ENCODE measurements at places on chromosomes 2 and 18. TPM values are rescaled to one million over a fixed set of nuclear protein-coding genes. Genes with fewer than 3 reads are reported as not detected.

The CCDC178 gene
- not detected for total RNA-seq

The CRACDL gene
- 0.40 TPM for total RNA-seq

GRCh38 chr2:203853271-203853670 is 14.3 kb upstream of the CTLA4 start:
- no peak for DNase-seq

GRCh38 chr2:233691443-233692433 is 952 bp upstream of the UGT1A6 start:
- DNase-seq: peak; percentile 21

DNA sequence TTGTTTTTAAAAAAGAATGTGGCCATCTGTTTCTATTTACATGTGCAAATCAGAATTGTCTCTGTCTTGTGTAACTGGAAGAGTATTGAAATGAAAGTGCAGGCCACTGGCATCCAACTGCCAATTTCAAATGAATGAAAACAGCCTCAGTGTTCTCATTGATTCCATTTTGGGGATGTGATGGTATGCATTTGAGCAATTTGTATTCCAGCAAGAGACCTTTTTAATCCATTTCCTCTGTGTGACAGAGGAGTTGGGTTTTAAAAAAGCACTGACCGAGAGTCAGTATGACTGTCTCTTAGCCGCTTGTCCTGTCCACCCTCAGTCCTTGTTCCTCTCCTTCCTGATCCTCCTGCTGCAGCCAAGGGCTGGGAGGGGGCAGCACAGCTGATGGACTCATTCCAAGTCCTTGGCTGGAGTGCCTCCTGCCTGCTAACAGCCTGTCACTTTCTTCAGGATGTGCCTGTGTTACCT is 50.0 kb downstream of the ASAP2 start:
- DNase-seq: no peak

The GPAT2 gene
- not detected for total RNA-seq

DNA sequence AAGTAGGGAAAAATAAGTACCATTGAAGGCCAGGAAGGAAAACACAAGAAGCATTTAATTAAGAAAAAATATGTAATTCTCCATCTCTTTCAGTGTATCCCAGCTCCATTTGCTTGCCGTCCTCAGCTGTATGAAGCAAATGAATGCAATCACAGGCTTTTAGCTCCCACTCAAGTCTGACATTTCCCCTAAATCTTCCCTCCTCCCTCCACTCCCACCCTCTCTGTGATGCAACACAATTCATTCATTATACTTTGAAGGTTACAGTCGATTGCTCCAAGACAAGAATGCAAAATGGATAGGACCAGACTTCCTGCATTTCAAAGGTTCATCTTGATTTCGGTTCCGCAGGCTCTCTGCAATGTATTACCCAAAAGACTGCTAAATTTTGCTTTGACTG is 172.7 kb upstream of the SERPINE2 start:
- DNase-seq: no peak

GRCh38 chr2:237194906-237195305 is 109.2 kb downstream of the COPS8 start:
- DNase-seq: no peak

DNA sequence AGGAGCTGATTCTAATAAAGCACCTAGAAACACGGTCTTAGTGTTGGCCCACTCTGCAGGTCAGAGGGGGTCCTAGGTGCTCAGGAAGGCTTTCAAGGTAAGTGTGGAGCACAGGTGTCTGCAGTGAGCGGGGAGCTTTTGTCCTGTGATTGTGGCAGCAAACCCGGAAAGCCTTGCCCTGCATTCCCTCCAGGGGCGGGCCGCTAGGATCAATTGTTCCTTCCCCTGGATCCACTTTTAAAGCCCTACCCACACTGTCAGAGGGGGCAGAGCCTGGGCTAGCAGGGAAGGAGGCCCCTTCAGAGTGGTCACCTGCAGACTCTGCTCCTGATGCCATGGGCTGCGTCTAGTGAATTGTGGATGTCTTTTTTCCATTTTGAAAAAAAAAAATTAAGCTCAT is 176.0 kb downstream of the CTIF start:
- DNase-seq: no peak

- DNase-seq: peak; percentile 63
These were observed 13.1 kb downstream of the CCDC68 start for GRCh38 chr18:54946149-54946581.

GRCh38 chr2:167964650-167965413 is 282.6 kb downstream of the STK39 start:
- DNase-seq: peak; percentile 35

GRCh38 chr2:67268797-67269196 is 128.3 kb upstream of the ETAA1 start:
- peak; percentile 82 for DNase-seq

The UPP2 gene
- not detected for total RNA-seq

DNA sequence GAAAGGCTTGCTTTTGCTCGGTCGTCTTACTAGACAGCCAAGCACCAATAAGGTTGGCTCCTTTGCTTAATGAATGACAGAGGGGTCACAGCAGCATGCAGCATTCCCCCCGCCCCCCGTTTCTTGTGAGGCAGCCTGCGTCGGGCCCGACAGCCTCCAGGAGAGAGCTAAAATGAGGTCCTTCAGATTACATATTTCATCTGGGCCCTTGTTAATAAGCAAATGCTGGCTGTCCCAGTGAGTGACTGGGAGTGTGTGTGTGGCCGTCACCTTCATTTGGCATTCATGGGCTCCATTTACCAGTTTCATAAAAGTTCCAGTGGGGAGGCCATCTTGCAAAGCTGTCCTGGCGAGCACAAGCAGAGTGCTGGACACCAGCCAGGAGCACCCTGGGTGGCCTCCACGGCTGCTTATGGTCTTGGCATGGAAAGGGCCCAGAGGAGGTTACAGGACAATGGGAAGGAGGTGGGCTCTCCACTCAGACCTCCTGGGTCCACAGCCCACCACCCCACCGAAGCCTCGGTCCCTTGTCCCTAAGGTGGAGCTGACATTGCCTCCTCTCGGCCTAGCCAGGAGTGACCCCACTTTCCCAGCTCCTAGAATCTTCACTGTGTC is 37.2 kb downstream of the ODC1 start:
- DNase-seq: no peak

- no peak for DNase-seq
These were observed 135.8 kb downstream of the HAUS1 start for GRCh38 chr18:46239998-46240397.

DNA sequence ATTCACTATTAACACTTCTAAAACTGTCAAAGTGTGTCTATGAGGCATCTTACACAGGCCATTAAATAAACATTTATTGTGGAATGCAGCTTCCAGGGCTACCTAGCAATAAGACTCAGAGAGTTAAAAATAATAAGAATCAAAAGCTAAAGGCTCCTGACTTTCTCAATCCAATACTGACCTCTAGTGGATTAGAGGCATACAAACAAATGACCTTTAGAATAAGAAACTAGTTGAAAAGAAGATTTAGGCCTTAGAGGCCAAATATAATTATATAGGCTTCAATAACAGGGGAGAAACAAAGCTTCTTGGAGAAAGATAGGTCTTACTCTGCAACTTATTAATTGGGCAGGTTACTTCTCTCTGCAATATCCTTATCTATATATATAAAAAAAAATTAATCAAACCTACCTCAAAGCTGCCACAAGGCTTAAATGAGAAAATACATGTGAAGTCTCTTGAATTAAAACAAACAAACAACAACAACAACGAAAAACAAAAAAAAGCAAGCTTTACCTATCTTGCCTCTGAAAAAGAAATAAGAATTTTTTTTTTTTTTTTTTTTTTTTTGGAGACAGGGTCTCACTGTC is 246.1 kb downstream of the EXOC6B start:
- peak; percentile 68 for DNase-seq

DNA sequence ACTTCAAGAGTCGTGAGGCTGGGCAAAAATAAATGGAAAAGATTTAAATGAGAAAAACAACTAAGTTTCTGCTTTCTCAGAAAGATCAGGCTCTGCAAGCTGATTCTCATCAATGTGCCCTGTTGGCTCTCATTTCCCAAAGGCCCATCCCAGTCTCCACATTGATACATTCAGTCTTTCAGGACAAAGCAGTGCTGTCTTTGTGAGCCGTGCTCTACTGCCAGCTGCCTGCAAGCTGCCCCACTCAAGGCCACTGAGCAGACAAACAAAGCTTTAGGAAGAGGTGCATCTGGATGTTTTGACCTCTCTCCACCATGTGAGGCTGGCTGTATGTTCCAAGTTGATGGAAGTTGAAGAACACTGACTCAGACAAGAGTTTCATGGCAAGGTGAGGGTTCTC is 48.8 kb downstream of the FSHR start:
- DNase-seq: no peak

The KCNJ3 gene
- not detected for total RNA-seq

The LRP1B gene
- 0.06 TPM for total RNA-seq

DNA sequence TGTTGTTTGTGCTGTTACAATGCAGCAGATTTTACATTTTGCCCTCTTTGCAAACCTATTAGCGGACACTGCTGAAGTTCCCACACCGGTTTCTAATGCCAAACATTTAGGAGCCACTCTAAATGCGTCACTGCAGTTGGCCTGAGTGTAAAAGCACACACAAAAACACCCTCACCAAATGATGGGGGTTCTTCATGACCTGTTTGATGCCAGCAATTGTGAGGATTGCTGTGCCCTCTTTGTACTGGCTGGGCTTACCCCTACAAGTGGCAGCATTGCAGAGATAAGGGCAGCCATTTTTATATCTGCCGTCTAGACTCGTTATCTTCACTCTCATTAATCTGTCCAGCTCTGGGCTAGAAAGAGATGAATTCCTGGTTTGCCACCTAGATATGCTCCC is 85.3 kb downstream of the NRP2 start:
- DNase-seq: no peak

The SPC25 gene
- 11.1 TPM for total RNA-seq

GRCh38 chr2:180012523-180012922 is 5.4 kb upstream of the CWC22 start:
- peak; percentile 50 for DNase-seq

GRCh38 chr2:205781244-205781931 is 99.1 kb downstream of the NRP2 start:
- no peak for DNase-seq

DNA sequence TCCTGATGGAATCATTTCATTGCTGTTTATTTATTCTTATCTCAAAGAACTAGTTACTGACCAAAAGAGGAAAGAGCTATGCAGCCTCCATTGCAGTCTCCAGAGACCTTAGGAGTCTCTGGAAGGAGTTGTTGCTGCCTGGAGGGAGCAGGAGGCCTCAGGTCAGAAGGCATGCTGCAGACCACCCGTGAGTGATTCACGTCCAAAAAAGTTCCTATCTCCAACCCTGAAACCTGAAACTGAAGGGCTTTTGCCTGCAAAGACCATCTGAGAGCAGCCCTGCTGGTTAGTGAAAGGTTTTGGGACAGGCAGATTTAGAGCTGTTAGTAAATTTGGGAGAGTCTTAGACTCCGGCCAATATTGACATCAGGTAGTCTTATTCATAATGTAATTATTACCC is 29.1 kb downstream of the SLC25A52 start:
- no peak for DNase-seq

DNA sequence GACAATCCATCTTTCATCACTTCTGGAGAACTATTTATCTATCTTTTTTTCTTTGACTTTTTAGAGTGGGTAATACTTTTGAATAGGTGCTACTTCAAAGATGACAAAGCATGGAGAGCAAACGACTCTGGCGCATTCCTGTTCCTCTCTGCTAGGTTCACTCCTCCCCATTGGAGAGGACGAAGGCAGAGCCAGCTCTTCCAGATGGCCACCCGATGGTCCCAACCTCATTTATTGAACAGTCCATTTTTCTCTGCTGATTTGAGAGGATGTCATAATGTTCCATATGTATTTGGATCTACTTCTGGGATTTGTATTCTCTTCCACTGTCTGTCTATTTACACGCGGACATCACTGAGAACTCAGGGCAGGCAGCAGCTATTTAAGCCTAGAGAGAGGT is 284.3 kb upstream of the CXCR4 start:
- DNase-seq: no peak

The MBD1 gene
- total RNA-seq: 30.2 TPM

GRCh38 chr18:73758446-73758845 is 389.2 kb downstream of the FBXO15 start:
- DNase-seq: peak; percentile 71

DNA sequence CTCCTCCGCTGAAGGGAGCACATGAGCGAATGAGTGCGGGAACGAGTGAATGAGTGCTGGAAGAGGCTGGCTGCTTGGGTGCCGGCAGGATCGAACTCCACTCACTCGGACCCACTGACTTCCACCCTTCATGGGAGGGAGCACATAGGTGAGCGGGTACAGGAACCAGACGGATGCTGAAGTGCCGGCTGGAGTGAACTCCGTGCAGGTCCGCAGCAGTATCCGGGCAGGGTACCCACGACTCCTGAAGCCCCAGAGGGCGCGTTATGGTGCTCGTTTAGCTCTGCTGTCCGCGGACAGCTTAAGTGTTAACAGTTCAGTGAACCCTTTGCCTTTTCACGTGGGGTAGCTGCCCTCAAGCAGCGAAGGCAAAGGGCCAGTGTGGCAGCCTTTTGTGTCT is 23.2 kb downstream of the RPRM start:
- no peak for DNase-seq

DNA sequence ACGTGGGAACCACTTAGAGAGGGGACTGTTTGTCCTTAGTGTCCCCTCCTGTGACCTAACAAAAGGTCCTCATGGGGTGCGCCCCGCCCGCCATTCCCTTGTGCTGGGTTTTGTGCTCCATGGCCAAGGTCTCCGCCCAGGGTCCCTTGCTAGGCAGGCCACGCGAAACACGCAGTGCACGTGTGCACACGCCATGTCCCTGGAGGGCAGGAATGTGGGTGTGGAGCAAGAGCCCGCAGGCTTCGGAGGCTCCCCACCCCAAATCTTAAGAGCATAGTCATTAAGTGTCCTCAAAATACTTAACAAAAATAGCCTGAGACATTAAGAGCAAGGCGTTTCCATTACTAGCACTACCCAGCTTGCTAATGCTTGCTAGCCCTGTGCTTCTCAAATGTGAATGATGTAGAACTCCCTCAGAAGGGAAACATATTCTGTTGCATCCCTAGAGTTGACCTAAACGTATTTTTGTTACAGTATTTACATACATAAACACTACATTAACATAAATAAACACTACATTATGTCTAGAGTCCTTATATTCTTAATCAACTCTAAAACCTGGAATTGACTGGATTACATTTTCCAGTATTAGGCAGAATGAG is 117.6 kb upstream of the APCDD1 start:
- no peak for DNase-seq

- no peak for DNase-seq
These were observed 54.8 kb downstream of the CAVIN2 start for GRCh38 chr2:191791953-191792560.

DNA sequence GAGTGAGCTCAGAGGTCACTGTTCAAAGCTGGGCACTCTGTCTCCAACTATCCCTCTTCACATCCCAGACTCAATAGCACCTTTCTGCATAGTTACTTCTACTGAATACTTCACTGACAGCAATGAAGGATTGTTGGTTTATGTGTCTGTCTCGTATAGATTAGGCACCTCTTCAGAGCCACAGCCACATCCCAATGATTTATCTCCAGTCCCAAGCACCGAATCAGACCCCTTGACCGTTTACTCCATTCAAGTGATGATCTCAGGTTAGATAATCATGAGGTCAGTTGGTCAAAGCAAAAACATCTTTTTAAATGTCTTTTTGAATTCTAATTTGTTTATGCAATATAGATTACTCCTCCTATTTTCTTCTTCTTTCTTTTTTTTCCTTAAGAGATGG is 14.7 kb downstream of the NEDD4L start:
- DNase-seq: peak; percentile 67

Measured in PC-3 (cell line).